ENCODE measurements at places on chromosomes 3 and 15.
A peak's percentile ranks its signal among the peaks of the same experiment; 100 is the strongest.

DNA sequence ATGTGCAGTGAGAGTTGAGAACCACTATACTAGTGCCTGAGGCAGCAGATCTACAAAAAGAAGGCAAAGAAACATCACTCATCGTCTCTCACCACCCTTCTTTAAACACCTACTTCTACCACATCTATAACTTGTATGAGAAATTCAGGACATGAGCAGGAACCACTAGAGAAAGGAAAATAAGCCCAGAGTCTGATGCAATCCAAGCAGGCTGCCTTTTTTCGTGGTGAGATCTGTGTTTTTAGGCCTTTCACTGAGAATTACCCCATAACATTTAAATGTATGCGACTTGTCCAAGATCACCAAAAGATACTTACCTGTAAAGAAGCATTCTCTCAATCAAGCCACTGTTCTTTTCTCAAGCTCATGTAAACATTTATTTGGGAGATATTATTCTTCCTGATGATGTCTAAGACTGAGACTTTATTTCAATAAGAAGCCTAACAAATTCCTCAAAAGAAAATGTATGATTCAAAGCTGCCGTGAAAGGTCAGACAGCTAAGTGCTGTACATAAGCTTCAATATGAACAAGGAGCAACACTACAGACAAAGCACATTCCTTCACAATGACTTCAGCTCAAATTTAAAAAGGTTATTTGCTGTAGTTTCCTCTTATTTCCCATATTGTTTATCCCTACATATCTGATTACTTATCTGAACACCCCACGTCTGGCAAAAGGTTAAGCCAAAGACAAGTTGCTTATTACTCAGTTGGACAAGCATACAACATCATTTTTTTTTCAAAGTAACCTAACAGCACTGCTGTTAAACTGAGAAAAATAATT, 16.5 kb downstream of the SPICE1 start:
- no peak for DNase-seq

- no peak for DNase-seq
Observed at GRCh38 chr3:49972656-49973055, 32.7 kb downstream of the RBM6 start.

- DNase-seq: no peak
Observed at GRCh38 chr15:45364271-45364670, 14.1 kb downstream of the GATM start.

GRCh38 chr3:45943207-45943846, at the start of gene CXCR6:
Gene CXCR6, plus strand, starts transcription at chr3:45943464. Its CDS starts 3,018 bp downstream, at chr3:45946482.
- no peak for DNase-seq

- no peak for DNase-seq
Observed at GRCh38 chr3:105032541-105032940, 334.2 kb upstream of the ALCAM start.

GRCh38 chr15:87209891-87210689, 1046.4 kb downstream of the NTRK3 start:
- no peak for DNase-seq

GRCh38 chr15:74541494-74542165, 610 bp downstream of the ARID3B start:
- DNase-seq: peak; percentile 60

GRCh38 chr3:125121246-125122010, 65.6 kb upstream of the HEG1 start:
- no peak for DNase-seq

DNA sequence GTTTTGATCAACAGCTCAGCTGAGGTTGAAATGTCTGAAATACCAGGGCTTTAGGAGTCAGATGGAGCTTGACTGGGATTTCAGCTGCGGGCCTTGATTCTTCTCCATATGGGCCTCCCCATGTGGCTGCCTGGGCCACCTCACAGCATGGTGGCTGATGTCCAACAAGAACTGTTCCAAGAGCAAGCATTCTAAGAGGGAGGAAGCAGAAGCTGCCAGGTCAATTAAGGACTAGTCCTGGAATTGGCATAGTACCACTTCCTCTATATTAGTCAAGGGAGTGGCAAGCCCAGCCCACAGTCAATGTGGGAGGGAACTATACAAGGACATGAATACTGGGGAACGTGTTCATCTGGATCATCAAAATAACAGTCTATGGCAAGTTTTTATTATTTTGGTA, 181.7 kb upstream of the ANKRD28 start:
- DNase-seq: no peak

Measured in activated CD4-positive, CD25-positive, alpha-beta regulatory T cell treated with anti-CD3 and anti-CD28 coated beads, Interleukin-2, amount 50 U/mL, for 72 hours (primary cell).